Mesendoderm (in vitro differentiated cells): ENCODE measurements at places on chromosomes 11 and 22.
A peak's percentile ranks its signal among the peaks of the same experiment; 100 is the strongest.

GRCh38 chr22:29431986-29432385 lies 6.4 kb upstream of the RFPL1 start:
- peaks cover 1% of the 10 kb centered on the region for H3K4me1 ChIP-seq
- H3K27me3 ChIP-seq = no peaks in the 10 kb centered on the region
- H3K4me3 ChIP-seq = no peak overlapping the region
- H3K36me3 ChIP-seq = no peaks in the 10 kb centered on the region

GRCh38 chr22:45397806-45398205 lies 15.6 kb downstream of the SMC1B start:
- DNase-seq = peak; percentile 20
- no peaks in the 10 kb centered on the region for H3K36me3 ChIP-seq
- H3K4me1 ChIP-seq = no peaks in the 10 kb centered on the region
- H3K27me3 ChIP-seq = no peaks in the 10 kb centered on the region
- H3K4me3 ChIP-seq = no peak overlapping the region

GRCh38 chr11:69308491-69308911 lies 14.5 kb downstream of the MYEOV start:
- no peaks in the 10 kb centered on the region for H3K27me3 ChIP-seq
- H3K4me1 ChIP-seq = no peaks in the 10 kb centered on the region

DNA sequence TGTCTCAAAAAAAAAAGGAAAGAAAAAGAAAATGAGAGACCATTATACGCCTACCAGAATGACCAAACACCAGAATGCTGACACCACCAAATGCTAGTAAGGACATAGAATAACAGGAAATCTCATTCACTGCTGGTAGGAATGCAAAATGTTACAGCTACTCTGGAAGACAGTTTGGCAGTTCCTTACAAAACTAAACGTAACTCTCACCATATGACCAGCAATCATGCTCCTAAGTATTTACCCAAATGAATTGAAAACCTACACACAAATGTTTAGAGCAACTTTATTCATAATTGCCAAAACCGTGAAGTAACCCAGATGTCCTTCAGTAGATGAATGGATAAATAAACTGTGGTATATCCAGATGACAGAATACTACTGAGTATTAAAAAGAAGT lies 7.2 kb downstream of the CHKA start:
- no peak overlapping the region for H3K27ac ChIP-seq
- no peak overlapping the region for H3K4me3 ChIP-seq
- no peaks in the 10 kb centered on the region for H3K4me1 ChIP-seq
- no peak for DNase-seq
- no peaks in the 10 kb centered on the region for H3K27me3 ChIP-seq
- H3K36me3 ChIP-seq = no peaks in the 10 kb centered on the region

DNA sequence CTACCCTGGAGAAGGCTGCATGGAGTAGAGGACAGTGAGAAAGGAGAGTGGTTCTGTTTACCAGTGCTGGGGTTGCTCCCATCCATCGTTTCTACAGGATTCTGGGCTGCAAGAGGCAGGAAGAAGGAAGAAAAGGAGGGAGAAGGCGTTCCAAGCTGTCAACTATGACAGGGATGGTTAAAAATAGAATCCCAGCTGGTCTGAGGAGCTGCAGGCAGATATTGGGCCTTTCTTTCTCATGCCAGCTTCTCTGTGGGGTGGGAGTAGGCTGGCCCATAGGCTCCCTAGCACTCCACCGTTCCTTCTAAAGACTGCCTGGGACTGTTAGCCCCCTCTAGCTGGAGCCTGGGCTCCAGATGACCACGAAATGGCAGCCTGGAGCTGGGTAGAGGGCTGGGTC lies 13.6 kb downstream of the CCKBR start:
- no peak overlapping the region for H3K27ac ChIP-seq
- H3K4me1 ChIP-seq = peaks cover 3% of the 10 kb centered on the region
- no peak overlapping the region for H3K4me3 ChIP-seq
- no peak for DNase-seq
- H3K27me3 ChIP-seq = no peaks in the 10 kb centered on the region

DNA sequence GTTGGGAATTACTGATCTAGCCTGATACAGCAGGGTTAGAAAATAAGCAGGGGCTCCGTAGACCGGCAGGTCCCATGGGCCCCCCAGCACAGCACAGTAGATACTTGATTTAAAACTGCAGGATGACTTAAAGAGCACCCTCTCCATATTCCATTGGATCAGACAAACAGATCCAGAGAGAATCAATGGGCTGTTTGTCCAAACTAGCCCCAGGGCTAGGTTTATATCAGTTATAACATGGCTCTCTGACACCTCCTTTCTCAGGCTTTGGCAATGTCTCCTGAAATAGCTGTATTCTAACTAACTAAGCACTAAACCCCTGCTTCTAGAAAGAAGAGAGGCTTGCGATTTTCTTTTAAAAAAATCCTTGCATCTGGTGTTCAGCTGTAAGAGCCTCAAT lies 100.4 kb upstream of the GALNT18 start:
- no peaks in the 10 kb centered on the region for H3K27me3 ChIP-seq
- DNase-seq = no peak
- H3K27ac ChIP-seq = no peak overlapping the region
- H3K36me3 ChIP-seq = no peaks in the 10 kb centered on the region

DNA sequence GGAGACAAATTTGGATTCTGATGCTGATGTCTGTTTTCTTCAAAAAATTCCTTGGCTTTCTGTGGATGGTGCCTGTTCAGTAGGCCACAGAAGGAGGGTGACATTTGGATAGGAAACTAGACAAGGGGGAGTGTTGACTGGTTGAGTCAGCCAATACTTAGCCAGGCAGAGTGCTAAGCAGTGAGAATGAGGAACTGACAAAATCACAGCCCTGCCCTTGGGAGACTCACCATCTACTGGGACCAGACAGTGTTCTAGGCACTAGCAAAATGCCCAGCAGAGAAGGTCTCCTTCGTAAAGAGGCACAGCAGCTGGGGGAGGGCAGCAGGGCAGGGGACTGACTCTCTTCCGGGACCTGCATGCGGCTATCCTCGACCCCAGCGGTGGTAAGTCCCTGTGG lies 190.2 kb downstream of the DSCAML1 start:
- H3K27ac ChIP-seq = no peak overlapping the region
- DNase-seq = no peak
- H3K4me3 ChIP-seq = no peak overlapping the region
- no peaks in the 10 kb centered on the region for H3K36me3 ChIP-seq

- DNase-seq = no peak
- H3K27ac ChIP-seq = no peak overlapping the region
- no peaks in the 10 kb centered on the region for H3K27me3 ChIP-seq
- no peak overlapping the region for H3K4me3 ChIP-seq
- H3K4me1 ChIP-seq = peaks cover 3% of the 10 kb centered on the region
Measured at GRCh38 chr11:45052361-45052760, 94.1 kb upstream of the PRDM11 start.

- peak; percentile 95 for DNase-seq
- no peaks in the 10 kb centered on the region for H3K4me1 ChIP-seq
- H3K27ac ChIP-seq = no peak overlapping the region
- peaks cover 57% of the 10 kb centered on the region for H3K36me3 ChIP-seq
- H3K4me3 ChIP-seq = peak overlapping the region; percentile 100
Measured at GRCh38 chr22:39316440-39317083, 2.9 kb downstream of the RPL3 start.

DNA sequence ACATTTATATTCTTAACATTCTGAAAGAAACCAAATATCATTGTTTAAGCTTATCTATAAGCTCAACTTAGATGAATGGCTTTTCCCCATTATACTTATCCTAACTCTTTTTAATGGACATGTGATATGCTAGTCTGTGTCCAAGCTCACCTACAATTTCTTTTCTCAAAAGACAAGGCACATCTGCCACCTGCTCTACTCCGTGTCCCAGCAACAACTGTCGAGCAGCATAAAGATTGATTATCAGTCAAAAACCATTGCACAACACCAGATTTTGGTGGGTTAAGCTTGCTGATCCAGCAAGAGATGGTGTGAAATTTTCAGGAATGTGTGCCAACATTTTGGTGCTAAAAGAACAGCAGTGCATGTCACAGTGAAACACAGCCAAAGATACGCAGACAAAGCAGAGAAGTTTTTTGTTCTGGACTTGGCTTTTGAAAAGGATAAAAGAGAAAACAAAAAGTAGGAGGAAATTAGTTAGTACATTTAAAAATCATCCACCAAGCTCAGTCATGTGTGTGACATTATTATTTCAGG lies 65.8 kb downstream of the DCDC1 start:
- no peaks in the 10 kb centered on the region for H3K27me3 ChIP-seq
- H3K36me3 ChIP-seq = no peaks in the 10 kb centered on the region
- no peak overlapping the region for H3K27ac ChIP-seq
- H3K4me3 ChIP-seq = no peak overlapping the region
- H3K4me1 ChIP-seq = no peaks in the 10 kb centered on the region

DNA sequence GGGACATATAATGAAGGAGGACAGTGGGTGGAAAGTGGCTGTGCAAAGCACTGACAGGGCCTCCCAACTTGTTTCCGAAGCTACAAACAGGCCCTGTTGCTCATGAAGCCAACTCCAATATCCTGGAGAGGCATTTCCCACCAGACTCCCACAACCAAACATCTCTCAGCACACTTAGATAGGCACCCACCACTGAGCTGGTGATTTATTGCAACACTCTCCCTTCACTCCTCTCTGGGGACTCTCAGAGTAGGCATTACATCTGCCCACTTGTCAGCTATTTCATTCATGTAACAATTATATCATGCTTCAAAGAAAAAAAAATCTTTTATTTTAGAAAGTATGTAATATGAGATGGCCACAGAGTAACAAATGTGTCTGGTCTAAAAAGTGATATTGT lies 32.1 kb upstream of the PPP2R1B start:
- no peak overlapping the region for H3K4me3 ChIP-seq
- no peaks in the 10 kb centered on the region for H3K36me3 ChIP-seq
- H3K27me3 ChIP-seq = no peaks in the 10 kb centered on the region
- no peaks in the 10 kb centered on the region for H3K4me1 ChIP-seq
- DNase-seq = no peak
- H3K27ac ChIP-seq = no peak overlapping the region

- peak; percentile 81 for DNase-seq
- no peaks in the 10 kb centered on the region for H3K36me3 ChIP-seq
- no peaks in the 10 kb centered on the region for H3K4me1 ChIP-seq
Measured at GRCh38 chr11:69292221-69292648, 1.7 kb upstream of the MYEOV start.

GRCh38 chr11:17379383-17380180 lies 8.9 kb downstream of the KCNJ11 start:
- H3K4me1 ChIP-seq = no peaks in the 10 kb centered on the region
- H3K4me3 ChIP-seq = no peak overlapping the region
- H3K36me3 ChIP-seq = no peaks in the 10 kb centered on the region
- H3K27me3 ChIP-seq = no peaks in the 10 kb centered on the region
- H3K27ac ChIP-seq = no peak overlapping the region
- no peak for DNase-seq

DNA sequence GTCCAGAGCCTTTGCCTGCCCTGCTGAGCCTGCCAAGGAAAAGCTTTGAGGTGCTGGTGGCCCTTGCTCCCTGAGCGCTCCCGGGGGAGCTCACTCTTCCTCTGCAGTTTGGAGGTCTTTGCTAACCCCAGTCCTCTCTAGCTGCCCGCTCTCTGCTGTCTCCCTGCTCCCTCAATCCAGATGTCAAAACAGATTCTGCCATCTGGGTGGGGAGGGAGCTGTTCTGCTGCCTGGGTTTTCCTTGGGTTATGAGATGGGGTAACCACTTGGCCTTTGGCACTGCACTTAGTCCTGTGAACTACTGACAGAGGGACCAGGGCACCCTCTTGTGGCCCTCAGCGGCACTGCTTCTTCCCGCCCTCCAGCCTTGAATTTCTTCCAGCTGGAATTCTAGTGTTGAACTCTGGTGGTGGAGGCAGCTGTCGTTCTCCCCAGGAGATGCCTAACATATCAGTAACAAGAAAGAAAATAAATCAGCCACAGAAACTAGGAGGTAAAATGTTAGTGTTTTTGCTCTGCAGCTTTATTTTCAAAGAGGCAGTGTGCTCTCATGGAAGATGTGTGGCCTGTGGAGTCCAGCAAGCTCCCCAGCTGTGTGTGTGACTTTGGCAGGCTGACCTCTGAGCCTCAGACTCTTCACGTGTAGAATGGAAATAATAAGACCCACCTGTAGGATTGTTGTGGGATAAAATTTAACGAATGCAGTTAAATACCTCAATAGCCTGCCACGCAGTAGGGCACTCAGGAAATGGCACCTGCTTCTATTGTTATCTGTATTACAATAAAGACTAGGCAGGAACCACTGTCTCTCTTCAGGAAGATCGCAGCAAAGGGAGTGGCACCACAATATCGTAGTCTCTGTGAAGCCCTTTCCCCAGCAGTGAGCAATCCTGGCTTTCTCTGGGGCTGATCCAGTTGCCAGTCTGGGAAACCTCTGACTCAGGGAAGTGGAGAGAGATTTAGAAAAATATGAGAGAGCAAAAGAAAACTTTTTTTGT lies 23.4 kb downstream of the ARFGAP2 start:
- no peaks in the 10 kb centered on the region for H3K36me3 ChIP-seq
- no peak overlapping the region for H3K4me3 ChIP-seq
- no peak overlapping the region for H3K27ac ChIP-seq
- H3K27me3 ChIP-seq = no peaks in the 10 kb centered on the region
- H3K4me1 ChIP-seq = no peaks in the 10 kb centered on the region
- DNase-seq = peak; percentile 87

DNA sequence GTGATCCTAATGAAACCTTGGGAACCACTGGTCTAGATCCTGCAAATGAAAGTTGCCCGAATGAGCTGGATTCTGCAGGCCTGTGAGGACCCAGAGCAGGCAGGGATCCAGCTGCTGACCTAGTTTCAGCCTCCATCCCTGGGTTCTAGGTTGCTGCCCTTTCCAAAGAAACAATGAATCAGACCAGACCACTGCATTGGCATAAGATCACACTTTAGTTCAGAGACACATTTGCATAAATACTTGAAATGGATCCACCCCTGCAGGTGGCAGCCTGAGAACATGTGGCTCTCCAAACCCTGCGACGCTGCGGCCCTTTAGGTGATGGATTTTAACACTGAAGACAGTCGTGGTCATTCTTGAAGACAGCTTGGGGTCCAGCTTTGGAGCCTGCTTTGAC lies 23.7 kb downstream of the ADAMTS8 start:
- no peaks in the 10 kb centered on the region for H3K4me1 ChIP-seq
- no peaks in the 10 kb centered on the region for H3K27me3 ChIP-seq
- H3K4me3 ChIP-seq = no peak overlapping the region
- DNase-seq = no peak
- no peaks in the 10 kb centered on the region for H3K36me3 ChIP-seq
- H3K27ac ChIP-seq = no peak overlapping the region

DNA sequence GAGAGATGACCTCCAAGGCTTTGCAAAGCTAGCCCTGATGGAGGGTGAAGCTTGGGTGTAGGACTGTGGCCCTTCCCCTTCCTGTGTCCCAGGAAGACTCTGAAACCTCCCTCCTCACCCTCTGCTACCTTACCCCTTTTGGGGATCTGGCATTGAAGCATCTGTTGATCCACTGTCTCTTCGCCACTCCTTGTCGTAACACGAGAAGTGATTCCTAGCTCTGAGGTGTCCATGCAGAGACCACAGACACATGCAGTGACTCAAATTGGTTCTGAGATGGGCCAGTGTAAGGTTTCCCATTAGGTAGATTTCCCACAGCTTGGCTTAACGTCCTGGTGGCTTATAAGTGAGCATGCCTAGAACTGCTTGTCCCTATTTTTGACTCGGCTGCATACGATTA lies 101.4 kb downstream of the ZBTB16 start:
- H3K36me3 ChIP-seq = no peaks in the 10 kb centered on the region
- no peaks in the 10 kb centered on the region for H3K4me1 ChIP-seq
- no peak overlapping the region for H3K4me3 ChIP-seq
- no peak overlapping the region for H3K27ac ChIP-seq

GRCh38 chr11:57785072-57785471 lies 23.5 kb downstream of the CTNND1 start:
- peaks cover 7% of the 10 kb centered on the region for H3K4me1 ChIP-seq
- no peak overlapping the region for H3K4me3 ChIP-seq
- H3K27ac ChIP-seq = no peak overlapping the region
- DNase-seq = no peak
- H3K27me3 ChIP-seq = no peaks in the 10 kb centered on the region
